ENCODE measurements at places on chromosomes 12 and 14.

DNA sequence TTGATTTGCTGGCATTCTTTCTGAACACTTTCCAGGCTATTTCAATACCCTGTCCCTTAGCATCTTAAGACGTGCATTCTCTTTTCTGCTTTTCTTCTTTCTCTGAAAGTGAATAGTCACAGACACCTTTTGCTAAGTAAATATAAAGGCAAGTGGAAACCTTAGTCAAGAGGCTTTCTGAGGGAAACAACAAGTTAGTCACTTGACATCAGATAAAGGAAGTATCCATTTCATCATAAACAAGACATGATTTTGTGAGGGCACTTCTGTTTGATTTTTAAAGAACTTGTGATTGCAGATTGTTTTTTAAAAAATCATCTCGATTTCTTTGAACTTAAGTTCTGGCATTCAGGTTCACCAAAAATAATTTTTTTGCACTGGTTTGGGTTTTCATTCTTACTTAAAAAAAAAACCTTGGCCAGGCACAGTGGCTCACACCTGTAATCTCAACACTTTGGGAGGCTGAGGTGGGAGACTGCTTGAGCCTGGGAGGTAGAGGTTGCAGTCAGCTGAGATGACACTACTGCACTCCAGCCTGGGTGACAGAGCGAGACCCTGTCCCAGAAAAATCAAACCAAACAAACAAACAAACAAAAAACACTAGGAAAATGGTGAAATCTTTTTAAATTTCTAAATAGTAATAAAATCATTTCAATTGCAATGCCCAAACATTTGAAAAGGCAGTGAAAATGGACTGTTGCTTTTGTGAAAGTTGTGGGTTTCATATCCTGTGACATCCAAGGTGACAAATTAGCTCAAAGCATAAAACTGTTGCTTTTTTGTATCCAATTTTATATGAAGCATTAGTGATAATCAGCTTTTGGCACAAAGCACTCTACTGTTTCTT is 8.3 kb upstream of the KLHL42 start:
- no peak for DNase-seq

- DNase-seq: no peak
Observed at GRCh38 chr12:43069768-43070221, 480.2 kb upstream of the PRICKLE1 start.

GRCh38 chr12:81416571-81416970 is 338.7 kb downstream of the ACSS3 start:
- no peak for DNase-seq

DNA sequence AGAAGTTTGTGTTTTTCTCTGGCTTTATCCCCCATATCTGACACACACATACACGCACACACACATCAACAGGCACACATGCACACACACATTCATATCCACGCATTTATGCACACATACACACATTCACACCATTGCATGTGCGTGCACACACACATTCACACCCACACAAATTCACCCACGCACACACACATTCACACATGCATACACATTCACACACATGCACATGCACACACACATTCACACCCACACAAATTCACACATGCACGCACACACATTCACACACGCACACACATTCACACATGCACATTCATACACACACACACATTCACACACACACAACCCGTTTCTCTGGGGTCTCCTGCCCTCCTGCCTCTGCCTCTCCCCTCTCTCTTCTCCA is 264.2 kb downstream of the BCL11B start:
- no peak for DNase-seq

Data from NCI-H1092 (cell line).